ENCODE measurements at places on chromosomes 6 and 20.

DNA sequence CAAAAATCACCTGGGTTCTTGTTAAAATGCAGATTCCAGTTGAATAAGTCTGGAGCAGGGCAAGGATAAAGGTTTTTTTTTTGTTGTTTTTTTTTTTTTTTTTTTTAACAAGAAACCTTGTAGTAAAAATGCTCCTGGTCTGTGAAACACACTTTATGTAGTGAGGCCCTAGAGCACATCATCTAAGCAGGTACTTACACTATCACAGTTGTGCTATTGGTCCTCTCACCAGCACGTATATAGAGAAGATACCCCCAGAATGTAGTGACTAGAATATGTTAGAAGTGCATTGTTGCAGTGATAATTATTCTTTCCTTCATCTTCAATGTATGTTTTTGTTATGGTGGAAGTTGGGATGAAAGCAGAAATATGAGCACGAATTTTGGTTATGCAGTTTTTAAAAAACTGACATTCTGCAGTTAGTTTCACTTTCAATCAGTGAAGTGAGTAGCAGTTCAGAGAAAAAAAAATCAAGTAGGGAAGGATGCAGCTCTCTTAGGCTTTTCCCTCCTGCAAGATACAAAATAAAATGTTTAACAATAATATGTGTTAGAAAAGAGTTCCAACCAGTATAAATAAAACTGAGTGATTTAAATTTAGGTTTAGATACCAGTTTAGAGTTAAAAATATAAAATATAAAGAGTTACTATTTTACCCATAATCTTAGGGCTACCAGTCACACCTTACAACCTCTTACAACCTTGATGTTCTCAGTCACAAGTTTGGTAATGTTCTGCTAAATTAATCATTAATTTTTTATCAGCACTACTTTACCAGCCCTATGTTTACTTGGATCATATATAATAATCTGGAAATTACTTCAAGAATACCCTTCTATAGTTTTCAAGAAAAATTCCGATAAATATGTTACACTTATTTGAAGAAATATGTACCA, 9.2 kb upstream of the DEFB113 start:
- no peak for DNase-seq

DNA sequence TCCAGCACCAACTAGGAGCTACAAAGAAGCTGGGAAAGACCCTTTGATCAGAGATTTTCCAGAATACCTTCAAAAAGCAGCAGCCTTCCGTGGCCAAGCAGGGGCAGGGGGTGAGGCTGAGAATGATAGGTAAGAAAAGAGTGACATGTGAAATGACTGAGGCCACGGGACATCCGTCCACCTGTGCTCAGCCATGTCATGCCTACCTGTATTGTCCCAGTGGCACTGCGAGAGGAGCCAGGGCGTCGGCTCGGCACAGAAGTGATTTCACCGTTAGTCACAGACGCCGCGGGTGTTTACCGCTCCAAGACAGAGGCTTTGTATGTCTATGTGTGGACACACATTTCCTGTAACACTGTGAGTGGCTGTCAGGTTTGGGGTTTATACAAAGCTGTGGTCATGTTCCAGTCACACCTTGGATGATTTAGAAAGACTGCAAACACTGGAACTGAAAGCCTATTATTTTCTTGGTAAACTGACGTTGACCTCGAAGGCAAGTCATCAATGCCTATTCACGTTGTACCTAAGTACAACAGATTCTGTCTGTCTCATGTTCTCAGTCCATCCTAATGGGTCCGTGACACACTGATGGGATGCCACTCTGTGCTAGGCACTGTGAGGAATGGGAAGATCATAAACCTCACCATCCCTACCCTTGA, 32.1 kb upstream of the JAG1 start:
- no peak for DNase-seq

- DNase-seq = no peak
These were observed 54.0 kb downstream of the NPEPL1 start for GRCh38 chr20:58746620-58747019.

DNA sequence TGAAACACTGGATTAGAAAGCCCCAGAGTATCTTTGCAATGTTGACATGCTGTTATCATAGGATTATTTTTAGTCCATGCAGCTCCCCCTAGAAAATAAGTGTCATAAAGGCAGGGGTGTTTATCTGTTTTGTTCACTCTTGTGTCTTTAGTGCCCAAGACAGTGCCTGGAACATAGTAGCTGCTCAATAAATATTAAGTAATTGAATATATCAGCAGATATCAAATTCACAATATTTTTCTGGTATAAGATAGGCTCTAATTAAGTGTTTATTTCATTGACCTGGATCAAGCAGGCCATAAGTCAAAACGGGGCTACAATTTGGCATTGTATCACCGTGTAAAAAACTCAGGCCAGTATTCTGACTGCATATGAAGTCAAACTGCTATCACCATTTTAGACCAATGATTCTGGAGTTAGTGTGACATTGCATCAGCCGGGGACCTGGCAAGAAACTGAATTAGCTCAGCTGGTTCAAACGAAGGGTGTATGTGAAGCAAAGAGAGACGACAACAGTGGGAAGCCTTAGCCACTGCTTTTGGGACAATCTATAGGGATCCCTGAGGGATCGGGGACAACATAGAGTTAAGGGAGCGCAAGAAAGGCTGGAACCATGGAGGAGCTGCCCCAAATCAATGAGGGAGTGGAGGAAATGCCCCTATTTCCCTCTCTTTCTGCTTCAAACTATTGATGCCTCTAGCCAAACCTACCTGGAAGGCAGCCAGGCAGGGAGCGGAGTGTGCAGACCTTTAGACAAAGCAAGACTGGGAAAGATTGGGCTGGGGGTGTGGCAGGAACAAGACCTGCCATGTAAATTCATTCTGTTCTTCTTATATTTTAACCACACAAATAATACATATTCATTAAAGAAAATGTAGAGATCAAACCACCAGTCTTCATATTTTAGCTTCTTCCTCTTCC, 112.2 kb downstream of the PLEKHG1 start:
- DNase-seq = no peak

DNA sequence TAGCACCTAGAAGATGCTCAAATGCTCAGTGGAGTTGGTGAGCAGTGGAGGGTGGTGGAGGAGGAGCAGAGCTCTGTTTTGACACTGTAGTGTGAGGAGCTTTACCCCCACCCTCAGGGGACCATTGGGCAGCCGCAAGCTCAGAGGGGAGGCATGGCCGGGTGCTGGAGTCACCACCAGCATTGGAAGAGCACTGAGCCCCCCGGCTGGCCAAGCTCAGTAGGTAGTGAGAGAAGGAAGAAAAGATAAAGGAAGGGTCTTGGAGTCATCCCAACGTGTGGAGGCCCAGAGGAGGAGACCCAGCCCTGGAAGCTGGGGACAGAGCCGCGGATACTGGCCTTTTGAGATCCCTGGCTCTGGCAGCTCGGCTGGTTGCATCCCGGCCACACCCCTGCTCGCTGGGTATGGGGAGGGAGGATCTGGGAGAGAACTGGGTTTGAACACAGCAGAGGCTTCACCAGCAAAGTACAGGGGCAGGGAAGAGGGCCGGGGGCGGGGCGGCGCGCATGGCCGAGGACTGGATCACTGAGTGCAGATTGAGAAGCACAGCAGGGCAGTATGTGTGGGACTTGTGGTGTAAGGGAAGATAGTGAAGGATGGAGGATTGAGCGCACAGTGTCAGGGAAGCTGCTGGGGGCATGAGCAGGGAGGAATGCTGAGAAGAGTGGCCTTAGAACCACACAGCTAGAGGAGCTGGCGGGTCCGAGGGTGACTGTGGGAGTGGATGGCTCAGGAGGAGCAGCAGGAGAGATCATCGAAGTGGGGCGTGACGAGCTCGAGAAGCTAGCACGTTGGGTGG, 24.4 kb downstream of the SYNDIG1 start:
- no peak for DNase-seq

DNA sequence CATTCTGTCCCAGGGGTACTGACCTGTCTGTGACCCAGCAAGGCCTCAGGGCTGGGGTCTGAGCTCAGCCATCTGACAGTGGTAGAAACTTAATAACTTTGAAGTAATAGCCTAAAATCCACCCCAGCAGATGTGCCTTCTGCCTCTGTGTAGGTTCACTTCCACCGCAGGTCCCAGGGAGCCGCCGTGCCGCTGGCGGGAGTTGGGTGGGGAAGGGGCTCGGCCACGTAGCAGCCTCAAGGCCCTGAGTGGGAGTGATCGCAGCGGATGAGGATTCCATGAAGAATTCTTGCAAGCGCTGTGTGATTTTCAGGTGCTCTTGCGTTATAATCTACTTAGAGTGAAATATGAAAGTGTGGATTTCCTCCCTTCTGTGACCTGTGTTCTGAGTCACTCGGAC, 163.7 kb downstream of the DTNBP1 start:
- DNase-seq = no peak

GRCh38 chr6:106448000-106448426, 87.5 kb downstream of the CRYBG1 start:
- peak; percentile 4 for DNase-seq

DNA sequence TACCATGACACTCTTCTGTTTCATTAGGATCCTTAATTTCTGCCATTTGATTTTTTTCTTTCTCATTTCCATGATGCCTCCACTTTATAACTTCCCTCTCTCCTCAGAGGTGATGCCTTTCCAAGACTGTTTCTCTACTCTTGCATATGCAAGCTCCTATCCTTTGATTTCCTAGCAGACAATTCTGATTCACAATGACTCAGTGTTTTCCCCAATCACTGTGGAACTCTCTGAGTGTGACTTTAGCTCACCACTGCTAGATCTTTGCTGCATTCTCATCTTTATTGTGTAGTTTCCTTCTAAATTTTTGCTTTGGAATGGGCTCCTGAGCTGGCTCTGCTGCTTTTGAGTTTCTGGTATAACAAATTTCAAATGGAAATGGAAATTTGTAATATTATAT, 184.9 kb downstream of the TINAG start:
- no peak for DNase-seq

DNA sequence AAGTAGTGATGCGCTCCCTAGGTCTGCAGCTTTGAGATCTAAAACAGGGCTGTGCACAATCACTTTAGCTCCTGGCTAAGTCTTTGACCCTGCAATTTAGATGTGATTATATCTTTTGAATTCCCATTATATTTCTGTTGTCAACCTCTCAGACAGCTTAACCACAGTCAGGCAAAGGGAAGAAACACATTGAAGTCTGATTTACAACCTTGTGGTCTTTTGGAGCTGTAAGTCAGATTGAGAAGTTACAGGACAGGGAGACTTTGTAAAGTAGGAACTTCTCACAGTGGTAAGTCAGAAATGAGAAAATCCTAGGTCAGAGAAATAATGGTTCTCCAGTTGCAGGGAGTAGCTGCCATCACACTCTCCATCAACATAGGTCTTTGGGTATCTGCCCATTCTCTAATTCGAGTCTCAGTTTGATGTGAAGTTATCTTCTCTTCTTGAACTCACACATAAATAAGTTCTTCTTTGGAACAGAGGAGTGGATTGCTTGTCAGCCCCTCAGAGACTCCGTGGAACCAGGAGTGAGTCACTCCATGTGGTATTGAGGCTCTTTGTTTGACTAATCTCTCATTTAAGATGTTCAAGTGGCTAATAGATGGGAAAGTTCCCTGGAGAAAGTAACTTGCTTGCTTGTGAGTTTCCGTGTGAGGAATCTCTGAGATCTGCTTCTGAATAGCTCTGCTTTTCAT, 35.0 kb upstream of the SGK1 start:
- no peak for DNase-seq

- DNase-seq = no peak
These were observed 11.2 kb downstream of the PCIF1 start for GRCh38 chr20:45945678-45946148.

GRCh38 chr6:41591122-41591521, 44.9 kb downstream of the FOXP4 start:
- DNase-seq = no peak

DNA sequence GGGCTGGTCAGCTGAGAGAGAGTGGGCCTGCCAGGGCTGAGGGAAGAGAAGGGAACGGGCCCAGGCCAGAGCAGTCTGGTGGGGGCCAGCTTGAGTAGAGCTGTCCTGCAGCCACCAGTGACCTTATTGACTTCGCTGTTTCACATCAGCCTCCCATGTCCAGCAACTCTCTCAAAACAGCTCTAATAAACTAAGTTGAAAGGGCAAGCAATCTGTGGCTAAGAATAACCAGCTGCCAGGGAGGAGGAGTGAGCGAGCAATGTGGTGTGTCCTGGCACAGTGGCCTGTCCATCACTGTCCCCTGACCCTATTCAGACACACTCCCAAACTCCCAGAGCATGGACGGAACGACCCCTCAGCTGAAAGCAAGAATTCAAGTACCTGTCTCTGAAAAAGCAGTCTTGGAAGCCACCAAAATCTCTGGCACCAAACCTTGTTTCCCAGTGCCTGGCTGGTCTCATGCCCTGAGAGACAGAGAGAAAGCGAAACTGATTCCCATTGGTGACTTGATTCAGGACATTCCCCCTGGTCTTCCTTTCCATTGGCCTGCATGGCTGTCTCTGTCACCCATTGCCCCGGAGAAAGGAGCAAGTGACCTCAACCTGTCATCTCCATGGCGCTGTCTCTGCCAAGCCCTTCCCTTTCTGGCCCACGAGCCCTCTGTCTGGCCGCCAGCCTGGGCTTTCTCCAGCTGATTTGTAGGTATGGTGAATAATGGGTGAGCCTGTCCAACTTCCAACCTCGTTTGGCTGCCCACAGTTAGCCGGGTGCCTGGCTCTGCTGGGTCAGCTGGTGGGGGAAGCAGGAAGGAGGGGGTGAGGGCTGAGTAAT, at the start of gene DDO:
TSS of gene DDO (minus strand) at position 490 of the 831 bp plus-strand sequence. CDS start 2,113 bp downstream, outside the sequence.
- no peak for DNase-seq

DNA sequence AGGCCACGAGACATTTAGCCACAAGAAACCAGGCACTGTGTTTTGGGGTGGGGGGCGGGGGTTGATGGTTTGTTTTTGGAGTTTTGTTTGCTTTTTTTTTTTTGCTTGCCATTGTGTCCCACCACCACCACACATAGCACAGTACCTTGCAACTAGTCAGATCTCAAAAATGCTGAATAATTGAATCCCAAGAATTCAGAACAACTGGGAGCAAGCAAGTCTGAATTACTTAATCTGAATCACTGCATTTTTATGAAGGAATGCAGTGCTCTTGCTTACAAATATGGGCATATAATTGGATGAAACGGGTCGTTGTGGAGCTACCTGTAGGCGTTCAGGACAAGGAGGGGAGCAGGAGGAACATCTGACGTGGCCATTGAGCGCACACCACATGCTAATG, 151.5 kb upstream of the CDYL start:
- DNase-seq = no peak

DNA sequence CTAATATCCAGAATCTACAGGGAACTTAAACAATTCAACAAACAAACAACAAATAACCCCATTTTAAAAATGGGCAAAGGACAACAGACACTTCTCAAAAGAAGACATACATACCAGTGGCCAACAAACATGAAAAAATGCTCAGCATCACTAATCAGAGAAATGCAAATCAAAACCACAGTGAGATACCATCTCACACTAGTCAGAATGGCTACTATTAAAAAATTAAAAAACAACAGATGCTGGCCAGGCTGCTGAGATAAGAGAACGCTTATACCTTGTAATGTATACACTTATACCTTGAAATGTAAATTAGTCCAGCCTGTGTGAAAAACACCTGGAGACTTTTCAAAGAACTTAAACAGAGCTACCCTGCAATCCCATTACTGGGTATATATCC, 166.8 kb downstream of the IBTK start:
- no peak for DNase-seq

- DNase-seq = no peak
These were observed 27.6 kb downstream of the TREML4 start for GRCh38 chr6:41255638-41256246.
